ENCODE measurements at places on chromosomes 5 and 9.

DNA sequence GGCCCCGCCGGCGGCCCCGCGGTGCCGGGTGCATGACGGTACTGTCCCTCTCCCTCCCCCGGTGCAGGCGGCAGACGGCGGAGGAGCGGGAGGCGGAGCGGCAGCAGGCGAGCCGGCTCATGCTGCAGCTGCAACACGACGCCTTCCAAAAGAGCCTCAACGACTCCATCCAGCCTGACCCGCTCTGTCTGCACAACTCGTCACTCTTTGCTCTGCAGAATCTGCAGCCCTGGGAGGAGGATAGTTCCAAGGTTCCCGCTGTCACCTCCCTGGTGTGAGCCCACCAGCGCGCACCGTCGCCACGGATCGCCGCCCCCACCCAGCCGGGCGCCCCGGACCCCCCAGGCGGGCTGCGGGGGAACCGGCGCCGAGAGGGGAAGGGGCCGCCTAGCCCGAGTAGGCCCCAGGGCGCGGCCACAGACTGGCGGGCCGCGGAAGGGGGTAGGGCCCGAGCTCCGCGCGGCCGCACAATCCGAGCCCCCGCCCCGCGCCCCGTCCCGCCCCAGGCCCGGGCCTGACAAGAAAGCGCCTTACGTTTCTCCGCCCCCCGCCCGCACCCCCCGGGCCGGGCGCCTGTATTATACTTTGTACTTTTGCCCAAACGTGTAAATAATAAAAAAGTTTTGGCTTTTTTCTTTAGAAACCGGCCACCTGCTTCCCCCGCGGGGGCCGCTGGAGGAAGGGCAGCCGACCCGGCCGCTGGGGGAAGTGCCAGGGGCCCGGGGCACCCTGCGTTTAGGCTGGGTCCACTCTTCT, 2.5 kb downstream of the TLX3 start:
- DNase-seq: no peak

- no peak for DNase-seq
Observed at GRCh38 chr5:54080831-54081230, 229.5 kb downstream of the ARL15 start.

DNA sequence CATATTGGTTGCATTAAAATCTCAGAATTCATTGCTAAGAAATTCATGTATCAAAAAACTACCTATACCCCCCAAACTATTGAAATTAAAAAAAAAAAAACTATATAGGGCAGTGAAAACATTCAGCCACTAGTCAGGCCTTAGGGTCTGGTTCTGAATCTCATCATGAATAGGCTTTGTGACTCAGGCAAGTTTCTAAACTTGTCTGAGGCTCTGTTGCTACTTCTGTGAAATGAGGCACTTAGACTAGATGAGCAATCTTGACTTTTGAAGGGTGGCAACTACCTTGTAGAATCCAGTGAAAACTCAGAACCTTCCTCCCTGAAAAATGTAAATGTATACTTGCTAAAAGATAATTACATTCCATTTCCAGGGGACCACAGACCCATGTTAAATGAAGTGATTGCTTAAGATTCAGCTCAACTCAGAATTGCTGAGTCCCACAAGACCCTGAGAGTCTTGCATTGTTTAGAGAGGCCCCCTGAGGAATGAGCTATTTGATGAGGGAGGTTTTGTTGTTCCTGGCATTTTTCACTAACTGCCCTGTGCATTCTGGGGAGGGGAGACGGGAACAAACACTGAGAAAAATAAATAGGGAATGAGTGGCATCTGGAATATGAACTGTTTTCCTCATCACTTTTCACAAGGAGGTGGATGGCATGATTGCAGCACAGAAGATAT, 29.5 kb downstream of the RAI14 start:
- no peak for DNase-seq

GRCh38 chr5:37742111-37742510, 97.7 kb downstream of the GDNF start:
- DNase-seq: no peak

Measured in cortex of kidney (tissue), 1 donor.